ENCODE measurements at places on chromosomes 6 and 20. TPM values are rescaled to one million over a fixed set of nuclear protein-coding genes. Genes with fewer than 3 reads are reported as not detected.

The TNF gene
- total RNA-seq: not detected

The ANKRD60 gene
- not detected for total RNA-seq

The KATNA1 gene
- total RNA-seq: 18.3 TPM

The CLPSL1 gene
- not detected for total RNA-seq

The MOG gene
- total RNA-seq: 0.55 TPM

The SNAI1 gene
- total RNA-seq: 7.0 TPM

The SAPCD1 gene
- 3.2 TPM for total RNA-seq

The ENPP3 gene
- total RNA-seq: 0.15 TPM

DNA sequence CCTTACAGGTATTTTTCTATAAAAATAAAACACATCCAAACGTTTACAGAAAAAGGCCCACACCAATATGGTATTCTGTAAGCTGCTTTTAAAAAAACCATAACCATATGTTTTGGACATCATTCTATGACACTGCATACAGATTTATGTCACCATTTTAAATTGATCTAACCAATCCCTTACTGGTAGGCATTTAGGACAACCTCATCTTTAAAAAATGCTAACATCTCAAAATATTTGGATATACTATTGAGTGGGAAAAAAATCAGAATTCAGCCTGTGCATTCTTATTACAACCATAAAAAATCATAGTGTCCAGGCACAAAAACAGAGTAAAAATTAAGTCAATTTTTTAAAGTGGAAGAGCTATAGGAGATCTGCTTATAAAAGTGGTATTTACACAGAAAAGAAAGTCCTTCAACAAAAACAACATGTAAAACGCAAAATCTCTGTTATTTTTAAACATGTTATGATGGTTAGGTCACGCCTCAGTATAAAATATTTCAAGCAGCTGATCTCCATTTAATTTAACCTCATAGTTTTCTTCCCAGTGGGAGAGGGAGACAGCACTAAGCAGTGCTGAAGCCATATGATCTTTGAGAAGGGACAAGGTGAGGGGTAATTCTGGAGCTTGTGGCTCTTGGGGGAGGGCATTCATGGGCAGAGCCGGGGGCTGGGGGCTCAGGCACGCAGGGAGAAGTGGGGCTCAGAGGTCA is 21.2 kb downstream of the TRAM2 start:
- H3K27me3 ChIP-seq: no peaks in the 10 kb centered on the region
- DNase-seq: no peak
- H3K4me3 ChIP-seq: no peak overlapping the region
- peaks cover 10% of the 10 kb centered on the region for H3K4me1 ChIP-seq
- no peak overlapping the region for H3K27ac ChIP-seq

DNA sequence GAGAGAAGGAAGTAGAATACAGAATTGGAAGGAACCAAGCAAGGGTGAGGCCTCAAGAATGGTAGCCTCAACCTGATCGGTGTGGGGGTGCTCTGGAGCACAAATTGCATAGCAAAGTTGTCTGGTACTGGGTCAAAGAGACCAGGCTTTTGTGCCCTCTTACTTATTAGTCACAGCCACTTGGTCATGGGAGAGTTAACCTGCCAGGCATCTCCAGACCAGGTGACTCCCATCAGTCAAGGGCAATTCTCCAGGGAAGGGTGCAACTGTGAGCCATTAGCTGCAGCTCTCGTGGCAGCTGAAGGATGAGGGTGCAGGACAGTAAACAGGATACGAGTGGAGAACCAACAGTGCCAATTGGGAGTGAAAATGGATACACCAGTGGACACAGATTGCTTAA is 47.7 kb upstream of the PLCB4 start:
- DNase-seq: no peak
- no peaks in the 10 kb centered on the region for H3K36me3 ChIP-seq
- peaks cover 8% of the 10 kb centered on the region for H3K4me1 ChIP-seq
- H3K27me3 ChIP-seq: no peaks in the 10 kb centered on the region

DNA sequence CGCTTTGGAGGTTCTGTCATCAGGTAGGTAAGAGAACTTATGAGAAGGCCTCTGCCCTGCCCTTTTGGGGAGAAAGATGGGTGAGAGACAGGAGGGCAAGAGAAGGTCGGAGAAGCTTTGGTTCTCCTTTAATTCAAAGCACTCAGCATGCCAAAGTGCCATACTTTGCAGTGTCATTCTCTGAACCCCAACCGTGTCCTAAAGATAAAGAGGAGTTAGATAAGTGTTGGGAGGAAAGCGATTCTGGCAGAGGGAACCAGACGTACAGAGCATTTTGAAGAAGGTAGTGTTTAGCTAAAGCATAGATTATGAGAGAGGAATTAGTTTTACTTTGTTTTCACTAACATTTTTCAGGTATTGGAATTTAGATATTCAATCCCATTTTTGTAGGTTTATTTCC is 40.3 kb downstream of the NKAIN2 start:
- H3K4me3 ChIP-seq: no peak overlapping the region
- H3K36me3 ChIP-seq: no peaks in the 10 kb centered on the region
- no peak overlapping the region for H3K27ac ChIP-seq
- no peak for DNase-seq
- no peaks in the 10 kb centered on the region for H3K4me1 ChIP-seq

DNA sequence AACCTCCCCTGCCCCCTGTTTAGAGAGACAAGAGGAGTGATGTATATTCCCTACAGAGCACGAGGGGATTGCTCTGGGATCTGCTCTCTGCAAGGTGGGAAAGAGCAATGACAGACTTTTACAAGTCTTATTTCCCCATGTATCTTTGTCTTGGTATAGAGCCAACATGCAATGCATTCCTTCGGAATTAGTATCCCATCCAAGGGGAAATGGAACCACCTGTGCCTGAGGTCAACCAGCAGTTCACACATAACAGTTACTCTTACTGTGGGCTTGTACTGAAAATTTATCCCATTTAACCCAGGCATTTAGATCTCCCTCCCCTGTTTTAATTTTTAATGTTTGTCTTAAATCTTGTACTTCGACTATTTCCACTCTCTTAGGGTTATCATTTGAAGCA is 250.4 kb downstream of the C6orf118 start:
- no peak overlapping the region for H3K27ac ChIP-seq
- DNase-seq: no peak
- H3K36me3 ChIP-seq: peaks cover 2% of the 10 kb centered on the region
- H3K27me3 ChIP-seq: no peaks in the 10 kb centered on the region
- no peaks in the 10 kb centered on the region for H3K4me1 ChIP-seq

GRCh38 chr20:56153926-56154325 is 94.6 kb upstream of the MC3R start:
- peaks cover 14% of the 10 kb centered on the region for H3K36me3 ChIP-seq
- no peak overlapping the region for H3K27ac ChIP-seq
- DNase-seq: no peak
- no peaks in the 10 kb centered on the region for H3K27me3 ChIP-seq
- H3K4me3 ChIP-seq: no peak overlapping the region

DNA sequence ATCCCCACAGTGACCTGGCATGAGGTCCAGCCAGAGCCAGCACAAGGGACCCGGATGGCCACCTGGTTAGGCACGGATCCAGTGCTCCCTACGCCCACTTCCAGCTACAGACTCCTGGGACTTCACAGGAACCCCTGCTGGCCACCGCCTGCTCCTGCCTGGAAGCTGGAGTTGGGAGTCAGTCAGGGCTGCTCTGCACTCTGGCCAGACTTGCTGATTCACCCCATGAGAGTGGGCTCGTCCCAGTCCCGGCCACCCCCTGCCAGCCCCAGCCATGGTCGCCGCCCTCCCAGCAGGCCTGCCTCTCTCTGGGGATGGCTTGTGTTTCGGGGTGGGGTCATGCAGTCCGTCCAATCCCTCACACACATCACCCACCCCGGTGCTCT is 125.8 kb downstream of the DLL1 start:
- peaks cover 3% of the 10 kb centered on the region for H3K36me3 ChIP-seq
- peak; percentile 45 for DNase-seq
- no peaks in the 10 kb centered on the region for H3K27me3 ChIP-seq
- H3K4me3 ChIP-seq: no peak overlapping the region
- no peak overlapping the region for H3K27ac ChIP-seq

DNA sequence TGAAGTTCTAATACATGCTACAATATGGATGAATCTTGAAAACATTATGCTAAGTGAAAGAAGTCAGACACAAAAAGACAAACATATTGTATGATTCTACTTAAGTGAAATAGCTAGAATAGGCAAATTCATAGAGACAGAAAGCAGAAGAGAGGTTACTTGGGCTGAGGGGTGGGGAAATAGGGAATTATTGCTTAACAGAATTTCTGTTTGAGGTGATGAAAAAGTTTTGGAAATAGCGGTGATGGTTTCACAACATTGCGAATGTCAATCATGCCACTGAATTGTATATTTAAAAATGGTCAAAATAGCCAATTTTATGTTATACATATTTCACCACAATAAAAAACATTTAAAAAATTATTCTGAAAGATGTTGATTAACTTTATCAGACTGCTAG is 6.1 kb downstream of the SLC26A8 start:
- H3K27me3 ChIP-seq: no peaks in the 10 kb centered on the region
- H3K27ac ChIP-seq: no peak overlapping the region
- no peaks in the 10 kb centered on the region for H3K36me3 ChIP-seq
- no peak overlapping the region for H3K4me3 ChIP-seq
- no peaks in the 10 kb centered on the region for H3K4me1 ChIP-seq
- DNase-seq: no peak

DNA sequence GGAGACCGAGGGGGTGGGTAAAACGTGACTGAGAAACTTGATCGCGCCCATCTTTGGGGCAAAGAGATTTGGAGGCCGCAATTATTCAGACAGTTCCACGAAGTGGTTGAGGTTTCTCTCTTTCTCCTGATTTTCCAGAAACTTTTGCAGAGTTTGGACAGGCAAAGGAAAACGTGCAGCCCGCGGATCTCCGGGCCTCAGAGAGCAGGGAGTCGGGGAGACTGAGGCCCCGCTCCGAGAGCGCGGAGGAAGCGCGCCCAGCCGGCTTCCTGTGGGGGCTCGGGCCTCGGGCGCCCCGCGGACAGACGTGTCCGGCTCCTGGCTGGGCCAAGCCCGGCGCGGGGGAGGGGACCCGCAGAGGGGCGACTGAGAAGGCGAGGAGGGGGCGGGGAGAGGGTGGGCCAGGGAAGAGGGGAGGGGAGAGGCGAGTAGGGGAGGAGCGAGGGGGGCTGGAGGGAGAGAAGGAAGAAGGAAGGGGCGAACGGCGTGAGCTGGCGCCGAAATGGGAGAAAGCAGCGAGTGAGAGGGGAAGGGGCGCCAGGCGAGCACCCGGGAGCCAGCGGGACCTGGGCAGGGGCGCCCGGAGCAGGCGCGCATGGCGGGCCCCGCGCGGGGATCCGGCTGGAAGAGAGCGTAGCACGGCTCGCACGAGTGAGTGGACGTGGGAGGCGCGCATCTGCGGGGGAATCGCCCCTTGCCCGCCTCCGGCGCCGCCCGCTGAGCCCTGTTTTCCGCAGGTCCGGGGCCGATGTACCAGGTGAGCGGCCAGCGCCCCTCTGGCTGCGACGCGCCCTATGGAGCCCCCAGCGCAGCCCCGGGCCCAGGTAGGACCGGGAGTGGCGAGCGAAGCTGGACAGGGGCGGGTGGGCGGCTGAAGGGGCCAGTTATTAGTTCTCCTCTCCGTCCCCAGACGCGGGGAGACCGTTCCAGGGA is at the start of gene MDFI:
Gene MDFI (plus strand): TSS at position 467 of the 933 bp plus-strand sequence. CDS start 282 bp downstream, at position 749.
- no peak within 1 kb of the TSS for H3K27ac ChIP-seq
- peaks cover 18% of the 10 kb centered on the region for H3K36me3 ChIP-seq
- peaks cover 5% of the 10 kb centered on the region for H3K4me1 ChIP-seq
- DNase-seq: peak; percentile 78

- no peaks in the 10 kb centered on the region for H3K4me1 ChIP-seq
- H3K4me3 ChIP-seq: no peak overlapping the region
- H3K27ac ChIP-seq: no peak overlapping the region
- no peaks in the 10 kb centered on the region for H3K27me3 ChIP-seq
Measured at GRCh38 chr6:42916288-42916687, 435 bp downstream of the PTCRA start.

DNA sequence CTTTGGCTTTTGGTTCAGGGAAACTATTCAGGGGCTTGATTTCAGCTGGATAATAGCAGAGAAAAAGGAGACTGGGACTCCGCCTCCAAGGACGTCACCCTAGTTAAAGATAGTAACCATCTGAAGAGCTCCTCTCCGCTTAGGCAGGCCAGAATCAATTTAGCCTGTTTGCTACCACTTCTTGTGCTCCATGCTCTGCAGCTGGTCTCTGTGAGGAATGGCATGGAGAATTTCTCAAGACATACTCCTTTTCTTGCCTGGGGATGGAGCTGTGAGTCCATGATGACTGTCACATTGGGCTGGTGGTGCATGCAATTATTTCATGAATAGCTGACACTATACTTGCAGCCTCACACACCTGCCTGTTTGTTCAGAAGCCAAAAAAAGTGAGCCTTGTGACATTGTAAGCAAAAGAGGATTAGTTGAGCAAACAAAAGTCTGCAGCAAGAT is 61.4 kb downstream of the TXLNB start:
- H3K36me3 ChIP-seq: peaks cover 21% of the 10 kb centered on the region
- H3K4me1 ChIP-seq: no peaks in the 10 kb centered on the region
- DNase-seq: no peak

DNA sequence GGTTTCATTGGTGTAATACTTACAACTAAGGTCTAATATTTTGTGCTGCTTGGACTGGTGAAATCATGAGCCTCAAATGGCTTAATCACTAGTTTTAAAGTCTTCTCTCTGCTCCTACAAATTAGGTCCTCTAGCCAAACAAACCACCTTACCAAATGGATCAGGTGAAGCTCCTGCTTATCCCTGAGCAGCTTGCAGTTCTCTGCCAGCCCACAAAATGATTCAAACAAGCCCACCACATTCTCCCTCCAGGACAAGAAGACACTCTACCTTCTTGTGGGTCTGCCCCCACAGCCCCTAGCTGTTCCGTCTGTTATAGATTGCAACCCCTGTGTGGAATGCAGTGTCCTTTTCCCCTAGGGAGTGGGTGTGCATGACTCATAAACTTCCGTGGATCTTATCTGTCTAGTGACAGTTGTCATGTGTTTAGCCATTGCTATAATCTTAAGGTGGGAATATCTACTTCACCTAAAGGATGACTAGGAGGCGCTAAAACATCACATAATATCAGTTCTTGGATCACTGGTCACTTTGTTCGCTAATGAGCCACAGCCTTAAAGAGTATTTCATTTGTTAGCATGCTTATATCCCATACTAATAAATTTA is 940.5 kb upstream of the MANEA start:
- no peaks in the 10 kb centered on the region for H3K4me1 ChIP-seq
- DNase-seq: peak; percentile 36
- no peak overlapping the region for H3K27ac ChIP-seq
- H3K27me3 ChIP-seq: no peaks in the 10 kb centered on the region

DNA sequence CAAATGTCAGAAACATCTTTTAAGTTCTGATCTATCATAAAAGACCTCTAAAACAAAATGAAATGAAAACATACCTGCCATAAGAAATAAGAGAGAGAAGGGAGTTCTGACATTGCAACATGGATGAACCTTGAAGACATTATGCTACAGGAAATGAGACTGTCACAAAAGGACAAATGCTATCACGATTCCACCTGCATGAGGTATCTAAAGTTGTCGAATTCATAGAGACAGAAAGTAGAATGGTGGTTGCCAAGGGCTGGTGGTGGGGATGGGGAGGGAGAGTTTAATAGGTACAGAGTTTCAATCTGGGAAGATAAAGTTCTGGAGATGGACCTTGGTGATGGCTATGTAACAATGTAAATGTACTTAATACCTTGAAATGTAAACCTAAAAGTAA is 3.3 kb downstream of the EZR start:
- H3K4me1 ChIP-seq: peaks cover 15% of the 10 kb centered on the region
- H3K36me3 ChIP-seq: peaks cover 69% of the 10 kb centered on the region
- DNase-seq: no peak
- no peaks in the 10 kb centered on the region for H3K27me3 ChIP-seq

Data from H9 (cell line).